ENCODE measurements at places on chromosomes 16 and 17.

DNA sequence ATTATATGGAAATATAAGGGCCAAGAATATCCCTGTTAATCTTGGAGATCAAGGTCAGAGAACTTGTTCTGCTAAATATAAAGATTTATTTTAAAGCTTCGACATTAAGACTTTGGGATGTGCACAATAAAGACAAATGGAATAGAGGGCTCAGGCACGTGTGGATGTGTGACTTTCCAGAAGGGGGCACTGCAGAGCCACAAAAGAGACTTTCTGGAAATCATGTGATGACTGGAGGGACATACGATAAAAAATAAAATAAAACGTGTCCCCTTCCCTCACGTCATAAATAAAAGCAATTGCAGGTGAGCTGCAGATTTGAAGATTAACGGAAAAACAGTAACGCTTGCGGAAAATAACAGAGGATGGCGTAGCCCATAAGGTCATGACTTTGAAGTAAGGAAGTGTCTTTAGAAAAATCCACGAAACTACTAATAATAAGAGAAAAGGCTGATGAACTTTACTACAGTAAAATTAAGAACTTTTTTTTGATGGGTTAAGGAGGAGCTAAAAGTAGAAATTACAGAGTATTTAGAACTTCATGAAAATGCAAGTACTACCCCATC is 9.4 kb upstream of the ENGASE start:
- peak; percentile 38 for DNase-seq

DNA sequence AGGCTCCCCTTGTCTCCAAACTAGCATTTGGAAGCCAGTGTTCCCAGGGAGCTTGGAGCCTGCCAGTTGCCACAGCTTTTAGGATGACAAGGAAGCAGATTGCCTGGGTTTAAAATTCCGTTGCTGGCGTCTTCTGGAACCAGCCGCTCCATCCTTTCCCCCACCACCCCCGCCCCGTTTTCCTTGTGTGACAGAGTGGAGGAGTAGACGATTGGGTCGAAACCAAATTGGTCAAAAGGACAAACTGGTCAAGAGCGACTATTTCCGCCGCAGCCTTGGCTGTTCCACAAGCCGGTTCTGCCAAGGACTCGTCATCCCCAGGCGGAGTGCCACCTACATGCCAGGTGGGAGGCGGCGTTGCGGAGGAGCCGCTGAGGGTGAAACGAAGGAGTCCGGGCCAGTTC is 91.1 kb downstream of the RPA1 start:
- DNase-seq, result no peak

- DNase-seq, result no peak
These were observed 3.8 kb upstream of the DEF8 start for GRCh38 chr16:89944773-89945172.

- DNase-seq, result no peak
These were observed 174.2 kb downstream of the CYLD start for GRCh38 chr16:50916040-50916439.

GRCh38 chr17:76550712-76551615 is 11.1 kb downstream of the PRCD start:
- DNase-seq, result no peak
